Activated T-cell treated with anti-CD3 and anti-CD28 coated beads for 4 hours (primary cell): ENCODE measurements at places on chromosomes 1 and 21.

DNA sequence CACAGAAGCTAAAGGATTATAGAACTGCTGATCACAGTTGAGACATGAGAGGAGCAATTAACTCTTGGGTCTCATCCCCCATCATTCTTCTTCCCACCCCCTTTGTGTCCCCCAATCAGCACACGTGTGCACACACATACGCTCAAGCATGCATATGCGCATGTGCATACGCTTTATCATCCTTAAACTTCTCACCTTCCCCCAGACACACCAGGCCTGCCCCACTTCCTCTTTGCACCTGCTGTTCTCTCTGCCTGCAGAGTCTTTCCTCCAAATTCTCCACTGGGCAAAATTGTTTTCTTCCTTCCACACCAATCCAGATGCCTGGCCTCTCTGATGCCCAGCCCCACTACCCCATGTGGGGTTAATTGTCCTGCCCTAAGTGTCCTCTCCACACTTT, 13.0 kb upstream of the KCND3 start:
- no peak for DNase-seq

DNA sequence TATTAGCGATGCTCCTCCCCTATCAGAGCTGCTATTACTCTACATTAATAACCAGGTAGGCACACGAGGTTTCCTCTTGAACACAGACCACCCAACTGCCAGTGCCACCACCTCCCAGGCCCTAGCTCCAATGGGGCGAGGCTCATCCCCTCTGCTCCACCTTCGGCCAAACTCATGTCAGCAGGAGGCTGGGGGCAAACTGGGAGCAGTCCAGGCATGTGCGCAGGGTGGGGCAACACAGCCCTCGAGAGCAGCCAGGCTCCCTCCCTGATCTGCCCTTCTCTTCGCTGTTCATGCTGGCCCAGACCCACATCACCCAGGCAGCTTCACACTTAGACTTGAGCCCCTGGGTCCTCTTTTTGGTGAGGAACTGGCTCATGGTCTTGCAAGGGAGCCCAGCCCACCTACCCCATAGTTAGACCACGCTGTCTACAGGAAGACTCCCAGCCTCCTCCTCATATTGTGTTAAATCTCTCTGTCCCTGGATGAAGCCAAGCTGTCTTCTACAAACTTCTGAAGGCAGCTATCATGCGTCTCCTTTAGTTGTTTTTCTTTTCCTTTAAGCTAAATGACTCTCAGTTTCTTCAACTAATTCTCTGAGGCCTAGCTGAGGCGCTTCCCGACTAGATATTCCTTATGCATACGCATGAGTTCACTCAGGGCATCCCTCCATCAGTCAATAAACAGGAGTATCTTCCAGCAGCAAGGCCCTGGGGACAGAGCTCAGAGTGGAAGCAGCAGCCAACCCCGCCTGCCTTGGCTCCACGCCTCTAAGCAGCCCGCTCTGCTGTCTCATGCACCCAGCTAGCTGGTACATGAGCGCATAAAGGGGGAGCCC, 12.0 kb downstream of the TMEM9 start:
- DNase-seq, result no peak

GRCh38 chr1:100378956-100379355, 26.6 kb downstream of the CDC14A start:
- DNase-seq, result no peak

- no peak for DNase-seq
Observed at GRCh38 chr21:31347435-31348032, 3.5 kb upstream of the TIAM1 start.
